ENCODE measurements at places on chromosomes 5 and 9. TPM values are rescaled to one million over a fixed set of nuclear protein-coding genes. Genes with fewer than 3 reads are reported as not detected.

DNA sequence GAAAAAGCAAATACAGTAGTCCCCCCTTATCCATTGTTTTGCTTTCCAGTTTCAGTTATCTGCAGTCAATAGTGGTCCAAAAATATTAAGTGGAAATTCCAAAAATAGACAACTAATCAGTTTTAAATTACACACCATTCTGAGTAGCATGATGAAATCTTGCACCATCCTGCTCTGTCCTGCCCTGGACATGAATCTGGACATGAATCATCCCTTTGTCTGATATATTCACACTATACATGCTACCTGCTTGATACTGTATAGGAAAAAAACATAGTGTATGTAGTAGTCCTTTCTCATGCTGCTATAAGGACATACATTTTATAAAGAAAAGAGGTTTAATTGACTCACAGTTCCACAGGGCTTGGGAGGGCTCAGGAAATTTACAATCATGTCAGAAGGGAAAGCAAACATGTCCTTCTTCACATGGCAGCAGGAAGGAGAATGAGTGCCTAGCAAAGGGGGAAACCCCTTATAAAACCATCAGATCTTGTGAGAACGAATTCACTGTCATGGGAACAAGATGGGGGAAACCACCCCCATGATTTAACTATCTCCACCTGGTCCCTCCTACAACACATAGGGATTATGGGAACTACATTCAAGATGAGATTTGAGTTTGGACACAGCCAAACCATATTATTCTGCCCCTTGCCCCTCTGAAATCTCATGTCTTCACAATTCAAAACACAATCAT is 153.9 kb downstream of the ARRDC3 start:
- no peak for DNase-seq

Gene OTP
- not detected for total RNA-seq

GRCh38 chr9:87658511-87658910 is 67.4 kb upstream of the CTSL start:
- DNase-seq = no peak

GRCh38 chr5:73296772-73297171 is 123.8 kb downstream of the TMEM174 start:
- DNase-seq = no peak

DNA sequence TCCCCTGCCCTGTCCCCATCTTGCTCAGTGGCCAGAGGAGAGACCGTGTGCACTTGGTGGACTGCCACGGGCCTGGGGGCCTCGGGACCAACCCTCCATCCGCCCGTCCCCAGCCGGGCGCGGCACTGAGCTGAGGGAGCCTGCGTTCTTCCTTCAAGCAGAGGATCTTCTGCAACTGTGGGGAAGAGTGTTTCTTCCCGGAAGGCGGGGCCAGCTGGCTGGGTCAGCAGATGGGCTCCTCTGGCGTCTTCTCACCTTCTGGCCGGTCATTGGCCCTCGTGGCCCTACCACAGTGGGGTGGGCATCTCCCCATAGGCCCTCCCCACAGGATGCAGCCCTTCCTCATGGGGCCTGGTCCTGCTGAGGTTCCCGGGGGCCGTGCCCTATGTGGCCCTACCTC is 17.4 kb downstream of the RXRA start:
- no peak for DNase-seq

Gene GNAQ
- total RNA-seq = 28.6 TPM

Gene UNC5A
- total RNA-seq = 0.26 TPM

DNA sequence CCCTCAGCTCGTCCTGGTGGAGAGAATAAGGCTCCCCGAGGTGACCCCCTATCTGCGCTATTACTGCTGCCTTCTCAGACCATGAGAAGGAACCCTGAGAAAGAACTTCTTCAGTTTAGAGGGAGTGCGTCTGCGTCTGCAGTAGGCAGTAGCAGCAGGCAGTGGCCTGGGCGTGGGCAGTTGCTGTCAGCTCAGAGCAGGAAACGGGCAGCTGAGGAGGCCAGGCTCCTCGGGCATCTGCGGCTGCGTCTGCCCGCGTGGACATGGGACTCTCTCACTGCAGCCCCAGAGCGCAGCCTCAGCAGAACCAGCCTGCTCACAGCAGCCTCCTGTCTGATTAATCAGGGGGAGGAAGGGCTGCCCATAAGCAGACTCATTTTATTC is 49.8 kb upstream of the FCN1 start:
- no peak for DNase-seq

Gene DNAI1
- total RNA-seq = not detected

DNA sequence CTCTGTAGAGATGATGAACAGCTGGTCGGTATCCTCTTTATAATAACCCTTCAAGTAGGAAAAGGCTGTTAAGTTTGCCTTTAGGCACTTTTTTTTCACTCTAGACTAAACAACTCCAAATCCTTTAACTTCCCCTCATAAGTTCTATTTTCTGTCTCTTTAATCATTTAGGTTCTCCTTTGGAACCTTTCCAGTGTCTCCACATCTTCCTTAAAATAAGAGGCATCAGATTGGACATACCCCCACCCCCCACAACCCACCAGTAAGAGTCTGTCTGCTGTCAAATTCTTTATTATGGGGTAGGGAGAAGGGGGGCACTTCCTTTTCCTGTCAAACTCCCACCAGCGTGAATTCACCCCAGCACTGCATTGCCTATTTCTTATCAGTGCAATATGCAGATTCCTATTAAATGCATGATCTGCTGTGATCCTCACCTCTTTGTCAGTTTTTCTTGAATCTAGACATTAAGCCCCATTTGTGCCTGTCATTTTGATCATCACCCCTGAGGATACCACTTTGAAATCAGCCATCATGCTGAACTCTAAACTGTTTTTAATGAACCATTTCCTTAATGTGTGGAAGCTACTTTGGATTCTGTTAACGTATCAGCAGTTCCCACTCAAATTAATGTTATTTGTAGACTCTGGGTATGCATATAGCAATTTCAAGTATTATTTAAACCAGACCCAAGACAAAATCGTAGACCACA is 212.2 kb downstream of the PDZD2 start:
- no peak for DNase-seq

Gene MAPK9
- total RNA-seq = 16.6 TPM

GRCh38 chr9:108889649-108890067 is 27.6 kb downstream of the ACTL7A start:
- peak; percentile 48 for DNase-seq

GRCh38 chr9:101398930-101399642 is 435 bp downstream of the ZNF189 start:
- peak; percentile 2 for DNase-seq

DNA sequence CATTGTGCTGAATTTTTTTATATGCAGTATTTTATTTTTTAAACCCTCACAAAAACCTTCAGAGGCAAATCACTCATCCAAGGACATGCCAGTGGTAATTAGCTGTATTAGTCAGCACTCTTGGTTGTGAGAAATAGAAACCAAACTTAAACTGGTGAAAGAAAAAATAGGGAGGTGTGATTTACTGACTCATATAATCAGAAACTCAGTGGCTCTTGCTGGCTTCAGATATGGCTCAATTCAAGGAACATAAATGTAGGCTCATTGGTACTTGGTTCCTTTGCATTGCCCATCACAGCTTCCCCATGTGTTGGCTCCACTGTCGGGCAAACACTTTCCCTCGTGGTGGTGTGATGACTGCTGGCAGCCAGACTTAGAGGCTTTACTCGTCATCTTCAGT is 497.2 kb downstream of the MAT2B start:
- no peak for DNase-seq

DNA sequence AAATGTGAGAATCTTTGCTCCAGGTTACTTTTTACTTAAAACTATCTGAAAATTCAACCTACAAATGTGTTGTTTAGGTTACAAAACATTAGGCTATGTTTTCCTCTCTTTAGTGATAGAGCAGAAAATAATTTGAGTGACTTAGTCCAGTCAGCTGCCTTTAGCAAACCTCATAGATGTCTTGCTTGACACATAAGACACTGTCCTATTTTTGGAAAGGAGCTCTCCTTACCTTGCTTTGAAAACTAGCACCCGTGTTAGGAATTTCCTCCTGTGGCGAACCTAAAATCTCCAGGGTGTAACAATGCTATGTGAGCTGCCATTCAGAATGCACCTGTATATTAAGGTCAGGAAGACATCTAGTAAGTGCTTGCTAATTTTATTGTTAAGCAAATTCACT is 221.2 kb upstream of the CD180 start:
- DNase-seq = no peak

Data from dermis microvascular lymphatic vessel endothelial cell (primary cell).